T-cell (primary cell): ENCODE measurements at places on chromosomes 3 and 15. TPM values are rescaled to one million over a fixed set of nuclear protein-coding genes. Genes with fewer than 3 reads are reported as not detected.

Gene INSYN1
- total RNA-seq: not detected

Gene GRM2
- 3.2 TPM for total RNA-seq

Gene TICRR
- 0.35 TPM for total RNA-seq

Gene DNAJA4
- total RNA-seq: 30.2 TPM

Gene MBD4
- 43.1 TPM for total RNA-seq

Gene TBCCD1
- 16.1 TPM for total RNA-seq

Gene NEK11
- total RNA-seq: 3.8 TPM

Gene CDC25A
- 0.38 TPM for total RNA-seq

Gene SPATA12
- not detected for total RNA-seq

Gene ACTL6A
- total RNA-seq: 60.6 TPM

Gene MUC20
- 4.8 TPM for total RNA-seq

Gene HYPK
- total RNA-seq: 21.8 TPM

DNA sequence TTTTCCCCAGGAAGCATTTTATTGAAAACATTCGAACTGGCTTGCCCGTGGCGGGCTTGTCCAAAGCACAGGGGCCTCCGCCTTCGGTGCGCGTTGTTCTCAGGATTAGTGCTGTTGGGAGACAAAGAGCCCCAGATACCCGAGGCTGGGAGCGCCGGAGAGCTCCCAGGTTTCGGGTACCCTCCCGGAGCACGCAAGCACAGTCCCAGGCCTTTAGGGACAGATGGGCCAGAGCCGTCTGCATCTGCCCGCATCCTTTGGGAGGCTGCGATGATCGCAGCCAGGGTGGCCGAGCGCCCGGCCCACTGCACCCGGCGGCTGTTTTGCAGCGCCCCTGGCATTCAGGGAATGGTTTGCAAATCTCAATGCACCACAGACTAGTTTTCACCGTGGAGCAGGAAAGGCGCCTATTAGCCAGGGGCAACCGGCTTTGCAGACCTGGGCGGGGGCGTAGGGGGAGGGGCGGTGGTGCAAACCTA is 5.0 kb upstream of the FEZF2 start:
- no peak for DNase-seq
- H3K27ac ChIP-seq: no peak overlapping the region
- no peak overlapping the region for H3K4me3 ChIP-seq
- no peaks in the 10 kb centered on the region for H3K4me1 ChIP-seq
- H3K27me3 ChIP-seq: peaks cover 30% of the 10 kb centered on the region
- no peaks in the 10 kb centered on the region for H3K36me3 ChIP-seq

DNA sequence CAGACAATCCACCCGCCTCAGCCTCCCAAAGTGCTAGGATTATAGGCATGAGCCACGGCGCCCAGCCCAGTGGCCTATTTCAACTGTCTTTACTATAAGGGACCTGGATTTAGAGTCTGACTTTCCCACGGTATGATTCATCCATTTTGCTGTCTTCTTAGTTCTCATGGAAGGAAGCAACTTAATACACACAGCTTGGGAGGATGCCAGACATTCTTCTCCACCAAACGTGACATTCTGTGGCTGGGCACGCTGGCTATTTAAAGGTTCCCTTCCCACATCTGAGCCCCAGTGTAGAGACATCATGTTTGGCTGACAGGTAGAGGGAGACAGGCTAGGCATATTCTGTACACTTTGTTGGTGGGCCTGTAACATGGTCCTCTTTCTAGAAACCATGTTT is 26.2 kb downstream of the FAM43A start:
- no peaks in the 10 kb centered on the region for H3K4me1 ChIP-seq
- H3K27me3 ChIP-seq: no peaks in the 10 kb centered on the region
- H3K36me3 ChIP-seq: no peaks in the 10 kb centered on the region
- H3K27ac ChIP-seq: no peak overlapping the region

- H3K27me3 ChIP-seq: no peaks in the 10 kb centered on the region
- H3K36me3 ChIP-seq: no peaks in the 10 kb centered on the region
- no peaks in the 10 kb centered on the region for H3K4me1 ChIP-seq
- no peak overlapping the region for H3K27ac ChIP-seq
- H3K4me3 ChIP-seq: no peak overlapping the region
- no peak for DNase-seq
Measured at GRCh38 chr15:75479670-75480069, 28.2 kb upstream of the SIN3A start.

DNA sequence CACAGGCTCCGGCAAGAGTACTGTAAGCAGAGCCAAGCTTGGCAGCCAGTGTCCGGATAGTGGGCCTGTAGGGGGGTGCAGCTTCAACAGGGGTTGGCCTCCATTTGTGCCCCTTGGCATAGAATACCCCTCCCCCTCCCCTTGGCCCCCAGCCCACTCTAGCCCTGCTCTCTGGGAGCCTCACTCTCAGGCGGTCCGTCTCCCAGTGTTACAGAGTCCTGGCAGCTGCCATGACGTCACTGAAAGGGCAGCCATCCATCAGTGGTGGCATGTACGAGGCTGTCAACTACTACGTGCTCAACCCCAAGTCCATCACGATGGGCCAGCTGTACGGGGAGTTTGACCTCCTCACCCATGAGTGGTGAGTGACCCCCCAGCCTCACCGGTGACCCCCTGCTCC is 50.4 kb downstream of the DNAH1 start:
- no peaks in the 10 kb centered on the region for H3K27me3 ChIP-seq
- no peak overlapping the region for H3K4me3 ChIP-seq
- H3K4me1 ChIP-seq: no peaks in the 10 kb centered on the region
- no peak overlapping the region for H3K27ac ChIP-seq
- DNase-seq: no peak

DNA sequence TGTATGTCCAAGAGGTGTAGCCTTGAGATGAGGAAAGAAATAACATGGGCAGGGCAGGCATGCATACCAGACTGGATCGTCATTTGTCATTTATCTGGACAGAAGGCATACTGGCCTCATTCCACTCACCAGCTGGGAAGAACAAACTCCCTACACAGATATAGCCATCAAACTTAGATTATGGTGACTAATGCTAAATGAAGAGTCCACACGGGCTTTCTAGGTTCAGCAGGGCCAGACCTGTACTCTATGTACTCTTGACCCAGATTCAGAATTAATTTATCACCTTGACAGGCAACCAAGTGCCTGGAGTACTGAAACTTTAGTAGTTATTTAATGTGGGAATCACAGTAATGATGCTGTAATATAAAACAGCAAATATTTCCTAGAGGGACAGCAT is 164.3 kb upstream of the IL12A start:
- H3K27me3 ChIP-seq: no peaks in the 10 kb centered on the region
- no peak overlapping the region for H3K27ac ChIP-seq
- H3K4me3 ChIP-seq: no peak overlapping the region
- no peaks in the 10 kb centered on the region for H3K36me3 ChIP-seq
- no peak for DNase-seq
- no peaks in the 10 kb centered on the region for H3K4me1 ChIP-seq

DNA sequence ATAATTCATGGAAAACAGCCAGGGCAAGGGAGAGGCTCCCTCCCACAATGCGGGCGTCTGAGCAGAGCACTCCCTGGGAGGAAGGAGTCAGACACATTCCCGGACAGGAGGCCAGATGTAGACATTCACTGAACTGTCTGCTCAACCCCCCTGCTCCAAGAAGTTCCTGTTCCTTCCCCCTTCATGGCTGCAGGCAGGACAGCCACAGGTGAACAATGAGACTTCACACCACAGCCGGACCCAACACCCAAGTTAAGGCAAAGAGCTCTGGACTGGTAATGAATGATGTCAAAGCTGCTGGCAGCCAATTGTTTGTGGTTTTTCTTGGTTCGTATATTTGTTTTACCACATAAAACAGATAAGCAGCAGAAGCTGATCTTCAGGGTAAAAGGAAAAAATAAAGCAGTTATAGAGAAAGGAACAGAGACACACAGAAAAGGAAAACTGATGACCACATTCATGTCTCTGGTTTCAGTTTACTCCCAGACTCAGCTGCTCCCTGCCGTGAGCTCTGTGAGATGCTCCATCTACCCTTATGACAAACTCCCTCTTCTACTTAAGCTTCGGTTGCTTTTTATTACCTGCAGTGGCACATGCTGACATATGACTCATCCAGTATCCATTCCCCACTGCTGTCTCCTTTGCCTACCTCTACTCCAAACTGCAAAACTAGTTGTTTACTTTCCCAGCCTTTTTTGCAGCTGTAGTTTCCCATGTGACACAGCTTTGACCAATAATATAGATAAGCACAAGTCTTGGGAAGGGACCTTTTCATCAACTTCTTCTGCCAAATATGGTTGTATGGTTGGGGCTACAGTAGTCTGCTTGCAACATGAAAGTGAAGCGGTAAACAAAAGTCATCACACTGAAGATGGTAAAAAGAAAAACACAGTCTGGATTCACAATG is 33.1 kb downstream of the DZIP1L start:
- no peak overlapping the region for H3K4me3 ChIP-seq
- peaks cover 22% of the 10 kb centered on the region for H3K27me3 ChIP-seq
- H3K36me3 ChIP-seq: no peaks in the 10 kb centered on the region
- no peaks in the 10 kb centered on the region for H3K4me1 ChIP-seq
- no peak for DNase-seq
- H3K27ac ChIP-seq: no peak overlapping the region

- H3K27ac ChIP-seq: no peak overlapping the region
- no peak overlapping the region for H3K4me3 ChIP-seq
- H3K27me3 ChIP-seq: no peaks in the 10 kb centered on the region
- H3K36me3 ChIP-seq: no peaks in the 10 kb centered on the region
- DNase-seq: no peak
- H3K4me1 ChIP-seq: peaks cover 9% of the 10 kb centered on the region
Measured at GRCh38 chr3:136711277-136711676, 40.9 kb downstream of the STAG1 start.

DNA sequence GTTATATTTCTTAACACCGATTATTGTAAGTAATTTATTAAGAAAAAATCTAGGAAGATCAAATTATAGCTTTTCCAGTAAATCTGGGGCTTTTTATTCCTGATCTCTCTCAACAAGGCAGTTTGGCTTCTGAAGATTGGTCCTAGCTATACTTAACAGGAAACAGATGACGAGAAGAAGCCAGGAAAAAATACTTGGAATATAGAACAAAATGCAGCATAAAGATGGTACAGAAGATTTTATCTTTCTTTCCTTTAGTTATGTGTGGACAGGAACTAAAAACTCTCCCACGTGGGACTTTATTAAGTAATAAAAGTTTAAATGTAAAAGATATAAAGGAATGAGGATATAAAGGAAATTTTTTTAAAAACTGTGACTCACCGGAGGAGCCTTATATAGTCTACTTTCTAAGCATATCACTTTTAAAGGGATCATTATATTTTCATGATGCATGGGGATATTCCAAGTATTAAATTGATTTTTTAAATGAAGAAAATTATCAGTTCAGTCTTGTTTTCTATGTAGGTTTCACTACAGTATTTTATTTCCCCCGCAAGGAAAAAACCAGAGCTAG is 8.2 kb downstream of the B3GNT5 start:
- no peak overlapping the region for H3K27ac ChIP-seq
- no peak for DNase-seq
- H3K27me3 ChIP-seq: no peaks in the 10 kb centered on the region
- H3K4me3 ChIP-seq: no peak overlapping the region

DNA sequence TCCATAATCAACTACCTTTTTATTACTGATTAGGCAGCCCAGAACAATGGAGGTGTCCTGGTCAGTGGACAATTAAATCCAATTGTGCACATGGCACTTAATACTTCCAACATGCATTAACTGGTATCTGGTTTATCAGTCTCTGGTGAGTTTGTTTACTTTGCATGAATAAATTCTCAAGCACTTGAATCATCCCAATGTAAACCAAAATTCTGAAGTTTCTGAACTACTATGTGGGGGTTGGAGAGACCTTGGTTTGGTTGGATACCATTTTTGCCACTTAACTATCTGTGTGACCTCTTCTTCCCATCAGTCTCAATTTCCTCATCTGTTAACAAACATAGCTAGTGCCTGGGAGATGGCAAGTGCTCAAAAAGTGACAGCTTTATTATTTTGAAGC is 70.5 kb upstream of the MAP4 start:
- H3K4me3 ChIP-seq: no peak overlapping the region
- H3K27me3 ChIP-seq: no peaks in the 10 kb centered on the region
- H3K27ac ChIP-seq: no peak overlapping the region
- DNase-seq: no peak

DNA sequence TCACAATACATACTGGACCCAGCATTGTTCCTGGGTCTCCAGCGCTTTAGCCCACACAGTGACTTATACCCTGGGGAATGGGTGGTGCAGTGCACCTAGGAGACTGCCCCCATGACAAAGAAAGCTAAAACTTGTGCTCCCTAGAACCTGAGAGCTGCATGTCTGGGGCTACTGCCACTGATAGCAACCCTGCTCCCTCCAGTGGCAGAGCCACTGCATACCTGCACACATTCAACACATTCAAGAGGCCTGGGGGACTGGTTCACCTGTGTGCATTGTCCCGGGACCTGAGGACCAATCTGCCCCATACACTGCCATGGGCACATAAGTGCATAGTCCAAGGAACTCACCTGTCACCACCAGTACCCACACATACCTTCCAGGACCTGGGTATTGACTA is 302.7 kb upstream of the MANF start:
- DNase-seq: no peak
- no peaks in the 10 kb centered on the region for H3K27me3 ChIP-seq
- no peak overlapping the region for H3K4me3 ChIP-seq
- H3K27ac ChIP-seq: no peak overlapping the region
- no peaks in the 10 kb centered on the region for H3K4me1 ChIP-seq

DNA sequence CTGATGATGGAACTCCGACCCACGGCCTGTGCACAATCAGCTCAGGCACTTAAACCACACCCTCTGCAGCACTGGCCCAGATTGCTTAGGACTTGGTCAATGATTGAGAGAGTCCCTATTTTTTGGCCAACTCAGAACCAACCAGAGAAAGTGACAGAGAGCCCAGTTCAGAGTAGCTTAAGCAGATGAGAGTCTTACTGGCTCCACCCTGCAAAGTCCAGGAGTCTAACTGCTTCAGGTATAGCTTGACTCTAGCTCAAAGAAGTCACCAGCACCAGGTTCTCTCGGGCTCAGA is 20.1 kb downstream of the SLC6A20 start:
- no peak overlapping the region for H3K4me3 ChIP-seq
- peaks cover 23% of the 10 kb centered on the region for H3K27me3 ChIP-seq
- no peak overlapping the region for H3K27ac ChIP-seq
- H3K36me3 ChIP-seq: no peaks in the 10 kb centered on the region
- no peak for DNase-seq

DNA sequence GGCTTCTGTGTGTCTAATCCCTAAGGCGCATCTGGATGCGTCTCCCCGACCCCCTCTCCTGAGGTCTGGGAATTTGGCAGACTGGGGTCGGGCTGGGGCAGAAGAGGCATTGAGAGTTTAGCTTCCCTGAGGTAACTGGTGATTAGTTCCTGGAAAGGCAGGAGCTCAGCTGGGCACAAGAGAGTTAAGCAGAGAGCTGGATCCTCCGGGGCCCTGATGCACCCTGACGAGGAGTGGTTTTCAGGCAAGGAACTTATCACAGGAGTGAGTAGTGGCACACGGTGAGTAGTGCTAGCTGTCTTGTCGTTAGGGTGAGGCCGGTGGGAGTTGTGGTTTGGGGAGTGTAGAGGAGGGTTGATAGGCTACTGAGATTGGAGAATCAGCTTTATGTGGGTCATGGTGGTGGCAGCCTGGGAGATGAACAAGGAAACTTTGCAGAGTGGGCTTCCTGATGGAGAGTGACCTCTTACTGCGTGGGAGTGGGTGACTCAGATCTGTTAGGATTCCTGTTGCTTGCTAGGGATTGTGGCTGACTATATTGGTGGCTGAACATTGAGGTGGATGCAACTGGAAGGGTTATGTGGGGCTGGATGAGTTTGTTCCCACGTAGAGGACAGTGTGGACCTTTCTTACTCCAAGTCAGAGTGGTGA is 897 bp downstream of the RAD54L2 start:
- H3K27ac ChIP-seq: peak overlapping the region; percentile 78
- peak; percentile 6 for DNase-seq
- no peaks in the 10 kb centered on the region for H3K36me3 ChIP-seq
- H3K4me3 ChIP-seq: peak overlapping the region; percentile 89

- no peaks in the 10 kb centered on the region for H3K4me1 ChIP-seq
- no peaks in the 10 kb centered on the region for H3K27me3 ChIP-seq
- H3K27ac ChIP-seq: no peak overlapping the region
- no peaks in the 10 kb centered on the region for H3K36me3 ChIP-seq
- H3K4me3 ChIP-seq: no peak overlapping the region
Measured at GRCh38 chr3:182058488-182058887, 346.8 kb downstream of the SOX2 start.
